Endodermal cell (in vitro differentiated cells): ENCODE measurements at places on chromosomes 2 and 18. TPM values are rescaled to one million over a fixed set of nuclear protein-coding genes. Genes with fewer than 3 reads are reported as not detected.

The REG3G gene
- not detected in 2 replicates for total RNA-seq

The CSRNP3 gene
- 8.3 and 8.5 TPM in 2 replicates for total RNA-seq

The ASPRV1 gene
- 0.59 and 0.84 TPM in 2 replicates for total RNA-seq

The RTP5 gene
- total RNA-seq, result not detected in 3 replicates

DNA sequence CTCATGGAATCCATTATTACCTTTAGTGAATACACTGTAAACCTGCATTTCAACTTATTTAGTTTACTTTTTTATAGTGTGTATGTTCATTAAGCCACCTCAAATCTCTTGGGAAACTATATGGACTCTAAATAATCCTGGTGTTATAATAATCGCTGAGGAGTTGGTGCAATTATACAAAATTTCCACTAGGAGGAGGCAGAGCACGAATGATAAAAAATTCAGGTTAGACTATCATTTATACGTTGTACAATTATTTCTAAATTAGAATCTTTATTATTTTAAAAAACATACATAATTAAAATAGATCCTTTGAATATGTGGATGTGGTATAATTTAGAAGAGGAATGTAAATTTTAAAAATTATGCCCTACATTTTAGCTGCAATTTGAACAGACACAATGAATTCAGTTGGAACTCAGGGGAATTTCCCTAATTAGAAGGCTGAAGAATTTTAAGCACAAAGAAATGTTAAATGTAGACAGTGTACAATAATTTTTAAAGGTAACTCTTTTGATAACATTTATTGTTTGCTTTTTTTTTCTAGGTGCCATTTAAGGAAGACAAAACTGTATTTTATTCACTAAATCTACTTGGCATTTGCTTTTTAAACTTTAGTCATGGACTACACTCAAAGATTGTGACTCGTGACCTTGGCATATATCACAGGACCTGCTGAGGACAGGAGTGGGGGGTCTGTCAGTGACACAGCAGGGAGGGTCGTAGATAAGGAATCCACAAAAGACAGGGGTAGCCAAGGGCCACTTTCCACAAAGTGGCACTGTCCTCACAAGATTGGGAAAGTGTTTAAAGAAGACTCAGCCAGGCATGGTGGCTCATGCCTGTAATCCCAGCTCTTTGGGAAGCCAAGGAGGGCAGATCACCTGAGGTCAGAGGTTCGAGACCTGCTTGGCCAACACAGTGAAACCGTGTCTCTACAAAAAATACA lies 45.5 kb downstream of the RAB12 start:
- peaks cover 6% of the 10 kb centered on the region for H3K27me3 ChIP-seq
- no peaks in the 10 kb centered on the region for H3K36me3 ChIP-seq
- H3K27ac ChIP-seq, result no peak overlapping the region
- no peak overlapping the region for H3K4me3 ChIP-seq

DNA sequence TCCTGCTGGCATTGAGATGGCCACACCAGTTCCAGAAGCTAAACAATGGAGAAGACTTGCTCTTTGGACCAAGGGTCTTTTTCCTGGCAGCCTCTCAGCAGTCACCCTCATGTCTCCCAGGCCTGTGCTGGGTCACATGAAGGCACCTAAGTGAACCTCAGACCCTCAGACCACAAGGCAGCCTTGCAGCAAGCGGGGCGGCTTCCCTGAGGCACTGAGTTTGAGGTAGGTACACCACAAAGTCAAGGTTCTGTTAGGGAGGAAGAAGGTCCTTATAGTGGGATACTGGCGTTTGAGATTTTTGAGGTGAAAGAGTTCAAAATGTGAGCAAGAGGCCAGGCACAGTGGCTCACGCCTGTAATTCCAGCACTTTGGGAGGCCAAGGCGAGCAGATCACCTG lies 8.5 kb upstream of the PRELID3A start:
- no peaks in the 10 kb centered on the region for H3K4me1 ChIP-seq
- no peak overlapping the region for H3K27ac ChIP-seq
- H3K27me3 ChIP-seq, result peaks cover 8% of the 10 kb centered on the region
- no peak overlapping the region for H3K4me3 ChIP-seq

DNA sequence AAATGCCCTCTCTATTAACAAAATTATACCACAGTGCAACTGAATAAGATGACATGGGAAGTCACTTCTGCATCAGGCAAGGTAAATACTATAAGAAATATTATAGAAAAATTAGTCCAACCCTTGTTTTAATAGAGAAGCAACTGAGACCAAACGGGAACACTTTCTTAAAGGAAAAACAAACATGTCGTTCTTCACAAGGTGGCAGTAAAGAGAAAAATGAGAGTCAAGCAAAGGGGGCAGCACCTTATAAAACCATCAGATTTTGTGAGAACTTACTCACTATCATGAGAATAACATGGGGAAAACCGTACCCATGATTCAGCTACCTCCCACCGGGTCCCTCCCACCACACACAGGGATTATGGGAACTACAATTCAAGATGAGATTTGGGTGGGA lies 481.7 kb upstream of the CRIM1 start:
- H3K27ac ChIP-seq, result no peak overlapping the region
- DNase-seq, result no peak
- no peak overlapping the region for H3K4me3 ChIP-seq
- H3K4me1 ChIP-seq, result no peaks in the 10 kb centered on the region

- no peak overlapping the region for H3K27ac ChIP-seq
- H3K36me3 ChIP-seq, result peaks cover 11% of the 10 kb centered on the region
- H3K4me1 ChIP-seq, result peaks cover 3% of the 10 kb centered on the region
Measured at GRCh38 chr2:88049622-88050021, 6.0 kb downstream of the KRCC1 start.

GRCh38 chr2:96345438-96345837 lies 9.9 kb downstream of the NCAPH start:
- no peak overlapping the region for H3K27ac ChIP-seq
- peaks cover 70% of the 10 kb centered on the region for H3K36me3 ChIP-seq
- H3K27me3 ChIP-seq, result no peaks in the 10 kb centered on the region
- no peak overlapping the region for H3K4me3 ChIP-seq

- no peak overlapping the region for H3K4me3 ChIP-seq
- DNase-seq, result no peak
- no peaks in the 10 kb centered on the region for H3K27me3 ChIP-seq
- no peak overlapping the region for H3K27ac ChIP-seq
- no peaks in the 10 kb centered on the region for H3K36me3 ChIP-seq
- H3K4me1 ChIP-seq, result no peaks in the 10 kb centered on the region
Measured at GRCh38 chr2:167935803-167936110, 311.6 kb downstream of the STK39 start.

- peak; percentile 13 for DNase-seq
- peaks cover 7% of the 10 kb centered on the region for H3K4me1 ChIP-seq
- H3K36me3 ChIP-seq, result no peaks in the 10 kb centered on the region
- peaks cover 2% of the 10 kb centered on the region for H3K27me3 ChIP-seq
Measured at GRCh38 chr2:239831861-239832489, 193.2 kb downstream of the NDUFA10 start.

GRCh38 chr2:26438526-26438925 lies 36.8 kb downstream of the DRC1 start:
- DNase-seq, result no peak
- H3K4me3 ChIP-seq, result no peak overlapping the region
- H3K27me3 ChIP-seq, result peaks cover 2% of the 10 kb centered on the region
- H3K36me3 ChIP-seq, result no peaks in the 10 kb centered on the region

DNA sequence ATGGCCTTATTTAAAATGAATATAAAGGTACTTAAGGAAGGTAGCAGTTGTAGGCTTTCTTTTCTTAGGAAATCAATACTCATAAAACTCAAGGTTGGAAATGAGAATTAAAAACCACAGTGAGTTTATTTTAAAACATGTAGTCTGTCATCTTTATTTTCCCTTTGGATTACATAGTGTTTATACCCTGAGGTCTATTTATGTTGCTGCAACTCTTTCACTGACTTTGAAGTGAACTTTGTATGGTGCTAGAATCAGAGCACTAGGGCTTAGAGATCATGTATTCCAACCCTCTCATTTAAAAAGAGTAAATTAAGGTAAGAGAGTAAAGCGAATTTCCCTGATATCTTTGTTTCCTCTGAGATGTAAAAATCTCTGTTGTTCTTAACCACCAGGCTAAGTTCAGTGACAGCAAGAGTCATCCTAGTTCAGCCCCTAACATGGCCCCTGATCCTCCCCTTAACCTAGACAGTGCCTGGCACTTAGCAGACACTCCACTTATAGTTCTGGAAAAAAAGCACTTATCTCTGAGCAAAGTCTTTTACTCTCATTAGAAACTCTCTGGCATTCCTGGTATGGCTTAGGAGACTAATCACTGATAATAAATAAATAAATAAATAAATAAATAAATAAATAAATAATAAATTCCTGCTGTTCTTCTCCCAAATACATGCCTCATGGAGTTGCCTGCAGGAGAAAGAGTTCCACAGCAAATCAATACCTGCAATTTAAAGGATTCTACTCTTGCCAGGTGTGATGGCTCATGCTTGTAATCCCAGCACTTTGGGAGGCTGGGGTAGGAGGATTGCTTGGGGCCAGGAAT lies 33.0 kb upstream of the PPP1R1C start:
- no peak for DNase-seq
- H3K4me1 ChIP-seq, result no peaks in the 10 kb centered on the region
- H3K27me3 ChIP-seq, result no peaks in the 10 kb centered on the region
- H3K36me3 ChIP-seq, result no peaks in the 10 kb centered on the region

GRCh38 chr18:46097431-46097800 lies 680 bp downstream of the ATP5F1A start:
- peak overlapping the region; percentile 97 for H3K4me3 ChIP-seq
- no peaks in the 10 kb centered on the region for H3K27me3 ChIP-seq
- H3K4me1 ChIP-seq, result no peaks in the 10 kb centered on the region
- no peak for DNase-seq
- peak overlapping the region; percentile 88 for H3K27ac ChIP-seq
- peaks cover 35% of the 10 kb centered on the region for H3K36me3 ChIP-seq

GRCh38 chr2:129915303-129915840 lies 64.1 kb upstream of the RAB6C start:
- DNase-seq, result peak; percentile 16
- no peak overlapping the region for H3K27ac ChIP-seq
- H3K27me3 ChIP-seq, result no peaks in the 10 kb centered on the region
- H3K4me3 ChIP-seq, result no peak overlapping the region
- H3K4me1 ChIP-seq, result no peaks in the 10 kb centered on the region

GRCh38 chr2:158378926-158379325 lies 77.6 kb downstream of the CCDC148 start:
- H3K27ac ChIP-seq, result no peak overlapping the region
- no peaks in the 10 kb centered on the region for H3K36me3 ChIP-seq
- no peak for DNase-seq
- H3K4me1 ChIP-seq, result no peaks in the 10 kb centered on the region
- H3K27me3 ChIP-seq, result no peaks in the 10 kb centered on the region

- no peaks in the 10 kb centered on the region for H3K36me3 ChIP-seq
- peaks cover 7% of the 10 kb centered on the region for H3K4me1 ChIP-seq
- H3K27me3 ChIP-seq, result no peaks in the 10 kb centered on the region
- H3K4me3 ChIP-seq, result no peak overlapping the region
- no peak for DNase-seq
- H3K27ac ChIP-seq, result no peak overlapping the region
Measured at GRCh38 chr2:54546518-54546917, 90.4 kb downstream of the SPTBN1 start.

GRCh38 chr18:62347089-62347506 lies 22.0 kb downstream of the TNFRSF11A start:
- no peak overlapping the region for H3K4me3 ChIP-seq
- no peaks in the 10 kb centered on the region for H3K4me1 ChIP-seq
- H3K36me3 ChIP-seq, result peaks cover 8% of the 10 kb centered on the region
- no peak for DNase-seq
- no peaks in the 10 kb centered on the region for H3K27me3 ChIP-seq
- H3K27ac ChIP-seq, result no peak overlapping the region

GRCh38 chr2:46281939-46282338 lies 15.3 kb upstream of the EPAS1 start:
- H3K27ac ChIP-seq, result no peak overlapping the region
- H3K36me3 ChIP-seq, result no peaks in the 10 kb centered on the region
- H3K27me3 ChIP-seq, result peaks cover 13% of the 10 kb centered on the region
- no peak overlapping the region for H3K4me3 ChIP-seq
- H3K4me1 ChIP-seq, result peaks cover 6% of the 10 kb centered on the region

GRCh38 chr18:73121207-73121606 lies 253.4 kb upstream of the NETO1 start:
- H3K4me3 ChIP-seq, result no peak overlapping the region
- no peaks in the 10 kb centered on the region for H3K27me3 ChIP-seq
- no peaks in the 10 kb centered on the region for H3K36me3 ChIP-seq
- no peaks in the 10 kb centered on the region for H3K4me1 ChIP-seq
- DNase-seq, result no peak
- no peak overlapping the region for H3K27ac ChIP-seq

DNA sequence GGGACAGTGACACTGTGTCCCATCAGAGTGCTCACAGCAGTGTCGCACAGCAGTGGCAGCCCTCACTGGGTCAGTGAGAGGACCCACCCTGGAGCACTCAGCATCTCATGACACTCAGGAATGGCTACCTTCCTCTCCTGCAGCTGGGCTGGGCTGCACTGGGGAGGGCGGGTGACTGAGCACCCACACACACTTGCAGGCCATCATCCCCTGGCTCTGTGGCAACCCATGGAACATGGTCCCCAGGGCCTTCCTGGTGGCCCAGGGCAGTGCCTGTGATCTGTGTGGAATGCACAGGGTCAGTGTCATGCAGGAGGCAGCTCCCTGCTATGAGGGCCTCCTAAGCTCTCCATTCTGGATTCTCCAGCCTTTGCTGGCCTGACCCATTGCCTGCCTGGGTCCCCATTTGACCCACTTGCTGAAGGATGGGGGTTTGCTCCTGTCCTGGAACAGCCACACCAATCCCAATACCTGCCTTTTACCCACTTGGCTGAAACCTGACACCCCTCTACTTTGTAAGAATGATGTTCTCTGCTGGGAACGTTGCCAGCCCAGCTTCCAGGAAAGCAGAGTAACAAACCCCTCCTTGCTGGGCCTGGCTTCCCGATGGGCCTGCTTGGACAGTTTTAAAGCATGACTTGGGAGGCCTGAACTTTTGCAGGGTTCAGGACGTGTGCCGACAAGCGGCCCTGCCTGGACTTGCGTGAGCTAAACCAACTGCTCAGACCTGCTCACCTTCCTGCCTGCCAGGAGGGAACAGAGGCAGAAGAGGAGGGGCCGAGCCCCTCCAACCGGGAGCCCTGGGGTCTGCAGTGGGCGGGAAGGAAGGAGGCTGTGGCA lies 13.7 kb downstream of the HS6ST1 start:
- H3K27me3 ChIP-seq, result no peaks in the 10 kb centered on the region
- peaks cover 70% of the 10 kb centered on the region for H3K36me3 ChIP-seq

DNA sequence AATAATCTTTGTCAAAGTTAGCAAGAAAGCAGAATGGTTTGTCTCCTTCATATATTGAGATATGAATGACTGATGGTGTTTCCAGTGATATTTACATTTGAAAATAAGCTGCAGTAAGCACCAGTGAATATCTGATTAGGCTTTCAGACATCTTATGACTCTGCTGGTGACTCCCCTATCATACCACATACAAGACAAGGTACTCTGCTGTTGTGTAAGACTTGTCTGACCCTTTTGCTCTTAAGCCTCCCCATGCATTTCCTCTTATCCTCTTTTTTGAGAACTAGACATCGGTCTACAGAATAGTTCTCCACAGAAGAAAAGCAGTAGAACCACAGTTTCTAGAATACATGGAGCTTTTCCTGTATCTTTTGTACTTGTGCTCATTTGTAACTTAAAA lies 9.3 kb downstream of the POLI start:
- no peaks in the 10 kb centered on the region for H3K27me3 ChIP-seq
- peaks cover 80% of the 10 kb centered on the region for H3K36me3 ChIP-seq
- peaks cover 5% of the 10 kb centered on the region for H3K4me1 ChIP-seq
- DNase-seq, result no peak
